ENCODE measurements at places on chromosomes 7 and 10.
A peak's percentile ranks its signal among the peaks of the same experiment; 100 is the strongest.

GRCh38 chr10:88920198-88920597 lies 32.4 kb downstream of the ACTA2 start:
- DNase-seq: no peak

DNA sequence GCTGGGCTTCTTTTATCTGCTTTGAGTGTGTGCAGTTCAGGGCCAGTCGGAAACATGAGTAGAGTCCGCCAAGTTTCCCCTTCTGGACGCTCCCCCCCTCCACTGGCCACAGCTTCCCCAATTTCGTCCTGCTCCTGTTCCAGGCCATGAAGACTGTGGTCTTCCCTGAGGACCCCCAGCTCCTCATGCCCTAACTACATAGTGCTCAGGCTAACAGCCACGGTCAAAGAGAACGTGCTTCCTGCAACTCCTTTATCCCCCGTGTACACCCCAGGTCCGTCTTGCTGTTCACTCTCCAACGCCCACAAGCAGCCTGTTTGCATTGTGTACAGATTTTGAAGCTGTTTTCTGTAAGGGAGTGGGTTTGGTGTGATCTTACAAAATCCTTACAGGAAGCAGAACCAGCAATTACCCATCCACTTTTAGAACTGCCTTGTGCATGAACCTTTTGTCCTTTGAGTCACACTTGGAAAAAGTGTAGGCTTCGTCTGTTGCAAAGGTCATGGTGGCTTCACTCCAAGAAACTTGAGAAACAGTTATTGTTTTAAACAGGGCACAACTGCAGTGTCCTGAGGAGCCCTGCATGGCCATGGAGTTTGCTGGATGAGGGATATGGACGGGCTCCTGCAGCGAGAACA lies 77.0 kb upstream of the FAM20C start:
- no peak for DNase-seq

DNA sequence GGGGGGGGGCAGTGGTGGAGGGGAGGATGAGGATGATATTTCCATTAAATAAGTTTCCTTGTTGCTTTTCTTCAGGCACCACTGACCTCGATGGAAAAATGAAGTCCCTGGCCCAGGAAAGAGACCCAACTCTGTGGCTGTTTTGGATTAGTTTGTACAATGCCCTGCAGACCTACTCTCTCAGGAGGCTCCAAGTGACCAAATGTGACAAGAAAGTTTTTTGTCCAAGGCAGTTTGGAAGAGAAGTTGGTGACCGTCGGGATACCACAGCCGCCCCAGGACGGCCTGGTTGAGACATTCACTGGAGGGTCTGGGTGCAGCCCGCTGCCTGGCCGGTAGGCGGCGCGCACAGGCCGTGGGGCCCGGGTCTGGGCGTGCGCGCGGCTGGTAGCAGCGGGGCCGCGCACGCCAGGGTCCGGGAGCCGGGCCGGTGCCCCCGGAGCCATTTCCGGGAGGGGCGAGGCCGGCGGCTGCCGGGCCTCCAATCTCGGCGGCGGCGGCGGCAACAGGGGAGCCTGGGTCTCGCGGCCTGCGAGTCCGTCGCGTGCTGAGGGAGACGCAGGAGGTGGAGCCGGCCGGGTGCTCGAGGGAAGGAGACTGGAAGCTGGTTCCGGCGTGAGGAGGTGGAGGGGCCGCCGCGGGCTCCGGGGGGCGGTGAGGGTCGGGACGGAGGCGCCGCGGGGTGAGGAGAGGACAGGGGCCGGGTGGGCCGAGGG lies at the start of gene SGPL1:
Gene SGPL1, plus strand, starts transcription at position 445 of the 716 bp plus-strand sequence. CDS start 906 bp downstream, outside the sequence.
- peak; percentile 86 for DNase-seq

- DNase-seq: no peak
Measured at GRCh38 chr10:132904814-132905649, 37.3 kb downstream of the CFAP46 start.

GRCh38 chr10:52744057-52744805 lies 28.4 kb downstream of the MBL2 start:
- no peak for DNase-seq

DNA sequence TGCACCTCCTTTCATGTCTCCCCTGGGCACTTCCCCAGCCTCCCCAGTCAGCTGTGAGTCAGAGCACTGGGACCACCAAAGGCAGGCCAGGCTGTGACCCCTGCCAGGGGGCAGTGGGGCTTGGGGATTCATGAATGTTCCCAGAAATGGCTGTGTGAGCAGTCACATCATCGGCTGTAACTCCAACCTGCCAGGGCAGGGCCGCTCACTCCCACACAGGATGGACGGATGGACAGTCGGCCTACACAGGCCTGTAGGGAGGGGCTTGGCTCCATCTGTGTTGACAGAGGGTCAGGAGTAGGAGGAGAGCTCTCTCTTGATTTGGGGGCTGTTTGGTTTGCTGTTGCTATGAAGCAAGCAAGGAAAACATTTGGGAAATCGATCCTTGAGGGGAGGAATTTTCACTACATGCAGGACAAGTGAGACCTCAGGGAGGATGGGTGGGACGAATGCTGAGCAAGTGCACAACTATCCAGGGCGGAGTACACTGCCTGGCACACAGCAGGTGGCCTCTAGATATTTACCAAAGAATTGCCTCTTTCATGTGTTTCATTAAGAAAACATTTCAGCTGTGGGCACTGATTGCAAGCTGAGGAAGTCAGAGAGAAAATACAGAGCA lies 2.9 kb upstream of the IGFBP1 start:
- DNase-seq: peak; percentile 69

GRCh38 chr7:131919920-131920709 lies 363.7 kb upstream of the PODXL start:
- DNase-seq: no peak

GRCh38 chr10:43774234-43774769 lies 125.6 kb upstream of the ZNF32 start:
- no peak for DNase-seq

- no peak for DNase-seq
Measured at GRCh38 chr10:115056186-115056585, 37.0 kb upstream of the ATRNL1 start.

DNA sequence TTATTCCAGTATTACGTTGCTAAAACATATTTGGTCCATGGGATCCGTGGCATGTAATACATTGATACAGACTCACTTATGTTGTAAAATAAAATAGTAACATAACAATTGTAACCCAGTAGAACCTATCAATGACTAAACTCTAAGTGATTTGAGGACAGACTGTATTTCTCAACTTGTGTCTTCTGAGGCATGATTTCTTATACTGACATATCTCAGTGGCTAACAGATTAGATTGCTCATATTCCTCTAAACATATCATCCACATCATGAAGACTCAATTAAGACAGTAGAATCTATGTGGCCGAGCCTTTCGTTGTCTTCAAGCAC lies 72.3 kb downstream of the CREB5 start:
- no peak for DNase-seq

GRCh38 chr7:29022291-29022988 lies 64.3 kb upstream of the TRIL start:
- no peak for DNase-seq

GRCh38 chr10:47061776-47062175 lies 150.5 kb downstream of the PTPN20 start:
- DNase-seq: no peak

GRCh38 chr10:123746942-123747341 lies 80.8 kb downstream of the GPR26 start:
- DNase-seq: no peak

DNA sequence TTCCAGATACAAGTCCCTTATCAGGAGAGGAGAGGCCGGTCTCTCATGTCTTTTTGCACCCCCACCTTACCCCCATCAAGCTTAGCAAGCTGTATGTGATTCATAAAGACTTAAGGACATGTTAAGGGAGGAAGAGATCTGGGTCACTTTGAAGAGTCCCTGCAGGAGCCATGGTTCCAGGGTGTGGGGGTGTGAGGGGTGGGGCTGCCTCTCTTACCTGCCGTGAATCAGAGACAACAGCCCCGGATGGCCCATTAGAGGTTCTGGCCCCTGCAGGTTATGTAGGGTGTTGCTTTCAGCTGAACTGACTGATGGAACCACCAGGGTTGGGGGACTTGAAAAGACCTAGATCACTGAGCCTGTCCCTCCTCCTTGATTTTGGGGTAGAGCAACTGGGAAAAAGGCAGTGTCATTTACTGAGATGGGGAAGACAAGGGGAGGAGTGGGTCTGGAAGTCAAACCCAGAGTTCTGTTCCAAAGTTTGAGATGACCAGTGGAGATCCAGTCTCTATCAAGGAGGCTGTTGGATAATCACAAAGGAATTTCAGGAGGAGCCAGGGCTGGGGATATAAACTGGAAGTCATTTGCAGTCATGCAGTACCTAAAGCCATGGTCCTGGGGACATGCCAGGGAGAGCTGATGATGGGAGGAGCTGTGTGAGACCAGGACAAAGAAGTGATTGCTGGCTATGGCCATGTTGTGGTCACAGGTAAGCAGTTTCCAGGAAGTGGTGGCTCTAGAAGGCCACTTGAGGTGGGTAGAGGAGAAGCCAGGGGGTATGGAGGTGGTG lies 23.1 kb downstream of the ADAMTS14 start:
- DNase-seq: no peak

GRCh38 chr7:87218796-87219544 lies 562 bp downstream of the TMEM243 start:
- DNase-seq: peak; percentile 47

- peak; percentile 45 for DNase-seq
Measured at GRCh38 chr10:28533571-28534304, 820 bp downstream of the WAC start.

- DNase-seq: no peak
Measured at GRCh38 chr10:54613162-54613561, 187.9 kb downstream of the PCDH15 start.

DNA sequence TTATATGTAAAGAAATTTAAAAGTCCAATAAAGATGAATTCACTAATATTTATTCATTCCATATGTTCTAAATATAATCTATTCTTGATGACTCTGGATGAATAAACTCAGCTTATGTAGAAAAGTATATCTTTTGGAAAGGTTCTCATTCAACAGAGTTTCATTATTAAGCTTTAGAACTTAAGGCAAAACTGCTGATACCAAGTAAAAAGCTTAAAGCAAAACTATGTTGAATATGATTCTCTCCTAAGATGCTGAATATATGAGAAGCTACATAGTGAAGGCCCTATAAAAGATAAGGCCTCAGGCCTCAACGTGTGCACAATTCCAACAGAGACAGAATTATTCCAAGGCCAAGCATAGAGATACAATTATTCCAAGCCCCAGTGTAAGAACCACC lies 30.8 kb downstream of the ZNF800 start:
- DNase-seq: no peak

- DNase-seq: no peak
Measured at GRCh38 chr7:114364151-114364550, 50.5 kb upstream of the FOXP2 start.

- no peak for DNase-seq
Measured at GRCh38 chr10:113132591-113133121, 182.6 kb downstream of the TCF7L2 start.

DNA sequence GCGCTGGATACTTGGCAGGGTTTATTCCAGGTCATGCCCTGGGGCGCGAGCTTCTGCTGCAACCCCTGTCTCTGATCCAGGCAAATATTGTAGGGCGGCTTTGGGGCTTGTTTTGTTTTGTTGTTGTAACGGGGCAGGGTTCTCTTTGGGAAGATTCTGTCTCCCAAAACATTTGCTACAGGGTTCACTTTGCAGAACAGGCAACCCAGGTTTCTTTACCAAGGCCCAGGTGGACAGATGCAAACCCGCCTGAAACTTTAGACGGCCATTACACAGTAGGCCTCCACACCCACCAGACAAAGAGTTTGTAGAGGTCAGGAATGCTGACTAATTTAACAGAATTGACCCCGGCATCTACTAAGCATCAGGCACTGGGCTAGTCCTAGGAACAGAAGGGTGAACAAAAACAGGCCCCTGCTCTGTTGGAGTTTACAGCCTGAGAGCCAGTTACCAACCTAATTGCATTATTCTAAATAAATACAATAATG lies 567 bp upstream of the CDCA7L start:
- DNase-seq: no peak

DNA sequence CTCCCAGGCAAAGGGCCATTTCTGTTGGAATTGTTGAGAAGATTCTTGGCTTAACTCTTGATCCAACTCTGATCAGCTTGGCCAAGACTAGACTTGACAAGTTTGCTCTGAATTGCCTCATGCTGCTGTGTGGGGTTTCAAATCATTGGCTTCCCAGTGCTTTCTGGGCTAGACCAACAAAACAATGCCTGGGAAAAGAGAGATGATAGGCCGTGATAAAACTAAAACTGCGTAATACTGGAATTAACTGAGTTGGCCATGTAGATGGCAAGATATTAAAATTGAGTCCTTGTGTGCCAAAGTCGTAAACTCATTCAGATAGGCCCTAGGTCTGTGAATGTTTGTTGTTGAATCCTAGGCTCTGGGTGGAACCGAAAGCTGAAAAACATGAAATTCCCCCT lies 222.6 kb downstream of the MGMT start:
- no peak for DNase-seq
